Stimulated activated CD4-positive, alpha-beta T cell treated with anti-CD3 and anti-CD28 coated beads, Interleukin-2, amount 100 ng/mL, for 24 hours (primary cell): ENCODE measurements at places on chromosomes 16 and 17.

DNA sequence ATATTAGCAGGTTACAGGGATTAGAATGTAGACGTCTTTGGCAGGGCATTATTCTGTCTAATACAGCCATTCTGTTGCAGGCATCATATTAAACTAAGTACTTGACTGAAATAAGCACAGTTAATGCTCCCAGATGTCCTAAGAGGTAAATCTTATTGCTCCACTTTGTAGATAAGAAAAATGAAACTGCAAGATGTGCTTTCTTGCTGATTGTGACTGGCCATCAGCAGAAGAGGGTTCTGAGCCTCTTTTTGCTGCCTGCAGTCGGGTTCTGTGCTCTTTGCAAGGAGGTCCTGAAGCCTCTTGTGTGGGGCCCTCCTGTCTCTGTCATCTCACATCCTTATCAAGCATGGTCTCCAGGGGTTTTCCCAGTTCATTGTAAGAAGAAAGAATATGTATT is 167.1 kb downstream of the KCNJ2 start:
- no peak for DNase-seq

- no peak for DNase-seq
Observed at GRCh38 chr17:796609-797008, 14.5 kb downstream of the MRM3 start.

- no peak for DNase-seq
Observed at GRCh38 chr16:80233097-80233835, 307.5 kb upstream of the DYNLRB2 start.

GRCh38 chr16:31485571-31485970 is 2.6 kb downstream of the SLC5A2 start:
- no peak for DNase-seq

DNA sequence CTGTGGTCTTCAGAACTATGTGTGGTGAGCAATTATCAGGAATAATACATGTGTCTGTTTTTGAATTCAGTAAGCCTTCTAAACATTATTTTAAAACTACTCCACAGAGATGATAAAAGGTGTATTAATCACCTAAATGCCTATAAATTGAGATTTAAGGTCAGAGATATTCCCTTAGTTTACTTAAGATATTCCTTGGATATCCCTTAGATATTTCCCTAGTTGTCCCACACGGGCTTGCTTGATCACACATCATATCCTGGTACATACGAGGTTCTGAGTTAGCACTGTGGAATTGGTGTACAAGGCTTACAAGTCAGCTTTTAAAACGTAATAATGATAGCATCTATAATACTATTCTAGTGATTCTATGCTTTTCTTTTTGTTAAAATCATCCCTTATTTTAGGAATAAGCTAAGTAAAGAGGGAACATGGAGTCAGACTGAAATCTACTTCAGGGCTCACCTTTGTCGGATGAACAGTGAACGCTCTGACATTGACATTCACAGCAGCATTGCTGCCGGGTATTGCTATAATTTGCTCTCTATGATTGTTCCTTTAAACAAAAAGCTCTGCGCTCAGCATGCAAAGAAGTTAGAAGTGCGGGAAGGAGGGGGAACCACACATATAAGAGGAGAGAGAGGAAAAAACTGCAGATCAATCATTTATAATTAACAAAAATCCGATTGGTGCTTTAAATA is 136.5 kb downstream of the SKAP1 start:
- no peak for DNase-seq

- DNase-seq, result no peak
Observed at GRCh38 chr16:49854796-49855203, 1.1 kb downstream of the ZNF423 start.

DNA sequence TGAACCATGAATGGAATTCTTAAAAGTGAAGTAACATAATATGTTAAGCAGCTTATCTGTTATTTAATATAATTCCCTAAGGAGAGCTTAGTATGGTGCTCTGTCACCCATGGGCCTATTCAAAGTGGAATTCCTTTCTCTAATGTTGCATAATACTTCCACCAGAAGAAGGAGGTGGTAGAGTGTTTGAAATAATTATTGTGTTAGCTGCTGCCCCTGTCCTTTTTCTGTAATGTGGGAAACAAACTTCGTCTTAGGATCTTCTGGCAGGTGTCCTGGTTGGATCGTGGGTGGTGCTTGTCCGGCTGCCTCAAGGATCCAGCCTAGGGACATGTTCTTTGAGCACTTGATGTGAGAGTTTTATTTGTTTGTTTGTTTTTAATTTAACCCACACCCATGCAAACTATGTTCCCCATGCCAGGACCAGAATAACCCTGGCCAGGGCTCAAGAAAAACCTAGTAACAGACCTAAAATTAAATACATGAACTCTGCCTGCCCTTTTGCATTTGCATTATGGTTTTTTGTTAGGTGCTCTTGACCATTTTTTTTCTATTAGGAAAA is 46.1 kb downstream of the ZNRF1 start:
- no peak for DNase-seq

- DNase-seq, result peak; percentile 36
Observed at GRCh38 chr17:17913695-17914332, 58.4 kb downstream of the TOM1L2 start.

GRCh38 chr17:46063241-46063640 is 64.2 kb downstream of the STH start:
- DNase-seq, result no peak

- DNase-seq, result no peak
Observed at GRCh38 chr16:19474617-19475016, 47.3 kb downstream of the GDE1 start.

GRCh38 chr16:77896415-77897128 is 108.2 kb downstream of the VAT1L start:
- no peak for DNase-seq

DNA sequence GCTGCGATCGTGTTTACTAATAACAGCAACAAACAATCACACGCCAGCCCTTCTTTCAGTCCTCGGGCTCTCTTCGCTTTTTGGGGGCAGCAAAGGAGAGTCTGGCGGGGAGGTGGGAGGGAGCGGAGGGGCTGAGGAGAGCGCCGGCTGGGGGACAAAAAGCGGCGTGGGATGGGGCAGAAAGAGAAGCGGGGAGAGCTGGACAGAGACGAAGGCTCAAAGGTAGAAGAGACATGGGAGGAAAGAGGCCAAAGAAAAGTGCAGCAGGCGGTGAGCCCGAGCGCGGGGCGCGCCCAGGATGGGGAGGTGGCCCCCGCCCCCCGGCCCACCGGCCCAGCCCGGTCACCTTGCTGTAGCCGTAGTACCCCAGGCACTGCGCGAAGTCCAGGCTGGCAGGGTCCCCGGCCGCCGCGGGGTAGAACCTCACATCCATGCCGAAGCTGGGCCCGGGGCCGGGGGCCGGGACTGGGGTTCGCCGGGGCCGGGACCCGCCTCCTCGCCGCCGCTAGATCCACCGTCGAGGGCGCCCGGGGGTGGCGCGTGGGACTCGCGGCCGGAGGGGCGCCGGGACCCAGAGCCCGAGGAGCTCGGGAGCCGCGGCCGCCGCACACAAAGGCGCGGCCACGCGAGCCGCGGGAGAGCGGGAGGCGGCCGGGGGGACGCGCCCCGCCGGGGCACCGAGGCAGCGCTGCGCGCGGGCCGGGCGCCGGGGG is 496 bp downstream of the TOX3 start:
- no peak for DNase-seq

DNA sequence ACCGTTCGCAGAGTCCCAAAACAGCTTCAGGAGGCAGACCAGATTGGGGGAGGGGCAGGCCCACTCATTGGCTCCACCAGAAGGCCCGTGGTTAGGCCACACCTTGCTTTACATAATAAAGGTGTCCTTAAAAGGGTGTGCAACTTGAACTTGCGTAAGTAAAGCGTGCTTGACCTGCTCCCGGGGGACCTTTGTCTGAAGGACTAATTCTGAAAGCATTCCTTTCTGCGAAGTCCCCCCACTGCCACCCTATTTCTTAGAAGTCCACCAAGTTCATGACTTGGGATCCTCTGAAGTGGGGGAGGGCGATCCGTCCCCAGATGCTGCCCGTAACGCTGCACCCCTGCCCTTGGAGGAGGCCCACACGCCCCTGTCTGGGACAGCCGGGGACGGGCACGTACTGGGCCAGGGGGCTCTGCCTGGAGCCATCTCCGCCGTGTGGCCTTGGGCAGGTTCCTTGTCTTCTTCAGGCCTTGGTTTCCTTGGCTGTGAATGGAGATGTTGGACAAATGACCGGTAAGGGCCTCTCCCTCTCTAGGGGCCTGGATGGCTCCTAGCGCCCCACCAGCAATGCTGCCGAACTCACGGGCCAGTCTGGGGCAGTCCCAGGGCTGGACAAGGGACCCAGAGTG is 823 bp upstream of the ZNF469 start:
- DNase-seq, result no peak

- DNase-seq, result no peak
Observed at GRCh38 chr16:84027625-84028024, 15.0 kb downstream of the SLC38A8 start.

GRCh38 chr17:37592291-37592690 is 16.9 kb downstream of the SYNRG start:
- DNase-seq, result no peak

DNA sequence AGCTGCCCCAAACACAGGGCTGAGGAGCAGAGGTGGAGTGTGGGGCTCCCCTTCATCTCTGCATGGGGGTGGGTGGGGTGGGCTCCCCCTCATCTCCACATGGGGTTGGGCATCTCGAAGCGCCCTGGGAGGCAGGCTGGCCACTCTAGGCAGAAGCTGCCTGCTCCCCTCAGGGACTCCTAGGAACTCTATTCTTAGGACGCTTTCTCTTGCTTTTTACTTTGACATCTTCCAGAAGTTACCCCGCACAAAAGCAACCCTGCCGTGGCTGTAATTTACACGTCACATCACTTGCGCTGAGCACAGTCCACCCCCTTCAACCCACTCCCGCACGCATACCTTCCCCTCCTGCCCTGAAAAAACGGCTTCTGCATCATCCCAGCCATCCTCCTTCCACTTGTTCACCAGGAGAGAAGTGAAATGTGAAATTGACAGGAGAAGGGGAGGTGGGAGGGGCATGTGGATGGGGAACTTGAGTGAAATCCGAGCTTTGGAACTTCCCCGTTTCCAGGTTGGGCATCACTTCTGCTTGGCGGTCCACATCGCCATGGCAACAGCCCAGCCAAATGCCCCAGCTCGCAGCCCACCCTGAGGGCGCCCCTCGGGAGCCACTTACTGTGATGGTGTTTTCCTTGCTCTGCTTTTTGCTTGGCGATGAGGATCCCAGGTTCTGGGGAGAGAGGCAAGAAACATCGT is 53.7 kb upstream of the RCVRN start:
- DNase-seq, result no peak

GRCh38 chr17:46868689-46869187 is 17.4 kb downstream of the WNT9B start:
- DNase-seq, result no peak

GRCh38 chr16:67170168-67170948 is at the start of gene NOL3:
Gene NOL3, plus strand, starts transcription at chr16:67170538.
- DNase-seq, result peak; percentile 71

DNA sequence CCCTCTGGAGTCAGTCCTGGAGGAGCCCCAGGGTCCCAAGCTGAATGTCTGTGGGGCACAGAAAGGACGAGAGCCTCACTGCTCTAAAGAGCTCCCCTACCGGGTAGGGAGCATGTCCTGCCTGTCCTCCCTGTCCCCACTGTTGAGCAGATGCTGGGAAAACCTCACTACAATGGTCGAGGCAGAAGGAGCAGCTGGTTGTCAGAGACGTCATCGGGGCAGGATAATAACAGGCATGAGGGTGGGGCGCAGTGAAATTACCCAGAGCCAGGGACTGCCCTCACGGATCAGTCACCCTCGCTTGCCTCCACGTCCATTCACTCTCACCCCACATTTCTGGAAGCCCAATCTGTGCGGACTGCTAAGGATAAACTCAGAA is 538 bp downstream of the TM4SF5 start:
- DNase-seq, result no peak

DNA sequence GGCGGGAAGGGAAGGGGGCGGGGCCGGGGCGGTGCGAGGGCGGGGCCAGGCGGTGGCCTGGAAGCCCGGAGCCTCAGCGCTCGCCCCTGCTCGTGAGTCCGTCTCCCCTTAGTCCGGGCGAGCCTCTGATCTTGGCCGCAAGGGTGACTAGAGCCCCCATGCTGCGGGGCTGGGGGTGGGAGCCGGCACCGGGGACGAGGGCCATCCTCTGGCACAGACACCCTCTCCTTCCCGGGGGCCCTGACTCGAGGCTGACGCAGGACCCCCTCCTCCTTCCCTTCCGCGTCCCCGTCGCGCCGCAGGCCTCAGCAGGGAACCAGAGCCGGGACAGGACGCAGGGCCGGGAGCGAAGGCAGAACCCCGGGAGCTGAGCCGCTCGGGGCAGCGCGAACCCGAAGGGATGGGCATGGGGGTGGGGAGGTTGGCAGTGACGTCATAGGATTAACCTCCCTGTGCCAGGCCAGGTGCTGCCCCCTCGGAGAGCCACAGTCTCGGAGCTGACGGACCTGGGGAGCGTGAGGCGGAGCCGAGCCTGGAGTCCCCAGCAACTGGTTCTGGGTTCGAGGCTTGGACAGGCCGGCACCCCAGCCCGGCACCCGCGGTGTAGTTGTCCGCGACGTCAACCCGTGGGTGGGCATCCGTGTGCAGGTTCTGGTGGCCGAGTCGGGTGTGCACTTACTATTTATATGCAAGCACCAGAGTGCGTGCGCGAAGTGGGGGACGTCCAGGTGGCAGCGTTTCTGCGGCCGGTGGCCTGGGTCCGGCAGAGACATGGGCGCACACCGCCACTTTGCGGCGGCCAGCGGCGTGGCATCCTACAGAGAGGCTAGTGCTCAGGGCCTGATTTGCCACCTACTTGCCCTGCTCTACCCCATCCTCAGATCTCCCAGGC is 503 bp upstream of the PLCD3 start:
- DNase-seq, result peak; percentile 77

DNA sequence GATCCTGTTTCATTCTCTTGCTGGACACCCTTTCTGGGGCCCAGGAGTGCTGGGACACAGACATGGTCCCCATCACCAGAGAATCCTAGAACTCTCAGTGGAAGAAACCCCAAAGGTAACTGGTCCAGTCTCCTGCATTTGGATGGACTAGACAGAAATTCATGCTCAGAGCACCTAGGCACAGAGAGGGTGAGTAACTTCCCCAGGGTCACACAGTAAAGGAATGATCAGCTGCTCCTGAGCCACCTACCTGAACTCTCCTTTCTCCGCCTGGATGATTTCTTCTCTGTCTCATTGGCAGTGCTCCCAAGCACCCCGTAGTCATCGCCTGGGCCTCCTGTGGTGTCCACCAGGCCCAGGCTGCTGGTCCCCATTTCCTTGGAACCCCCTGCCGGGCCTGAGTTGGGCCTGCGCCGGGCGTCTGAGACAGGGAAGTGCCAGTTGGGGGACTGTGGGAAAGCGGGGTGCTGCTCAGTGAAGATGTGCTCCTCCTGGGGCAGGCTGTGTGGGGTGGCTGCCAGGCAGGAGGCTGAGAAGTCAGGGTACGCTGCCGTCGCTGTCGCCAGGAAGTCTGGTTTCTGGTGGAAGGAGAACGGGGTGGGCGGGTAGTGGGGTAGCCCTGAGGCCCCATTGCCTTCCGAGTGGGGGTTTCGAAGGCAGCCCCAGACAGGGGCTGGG is 767 bp downstream of the MEOX1 start:
- DNase-seq, result no peak

- no peak for DNase-seq
Observed at GRCh38 chr17:3889325-3890012, 3.4 kb downstream of the CAMKK1 start.

GRCh38 chr16:88060524-88061219 is 109.4 kb downstream of the BANP start:
- DNase-seq, result no peak

GRCh38 chr16:20853981-20854620 is 46.1 kb downstream of the DCUN1D3 start:
- DNase-seq, result no peak
